ENCODE measurements at places on chromosomes 12 and 14. TPM values are rescaled to one million over a fixed set of nuclear protein-coding genes. Genes with fewer than 3 reads are reported as not detected.

- peaks cover 24% of the 10 kb centered on the region for H3K4me1 ChIP-seq
- no peak overlapping the region for H3K27ac ChIP-seq
- DNase-seq, result no peak
- peaks cover 47% of the 10 kb centered on the region for H3K27me3 ChIP-seq
Observed at GRCh38 chr14:21073921-21074320, 3.8 kb downstream of the ARHGEF40 start.

DNA sequence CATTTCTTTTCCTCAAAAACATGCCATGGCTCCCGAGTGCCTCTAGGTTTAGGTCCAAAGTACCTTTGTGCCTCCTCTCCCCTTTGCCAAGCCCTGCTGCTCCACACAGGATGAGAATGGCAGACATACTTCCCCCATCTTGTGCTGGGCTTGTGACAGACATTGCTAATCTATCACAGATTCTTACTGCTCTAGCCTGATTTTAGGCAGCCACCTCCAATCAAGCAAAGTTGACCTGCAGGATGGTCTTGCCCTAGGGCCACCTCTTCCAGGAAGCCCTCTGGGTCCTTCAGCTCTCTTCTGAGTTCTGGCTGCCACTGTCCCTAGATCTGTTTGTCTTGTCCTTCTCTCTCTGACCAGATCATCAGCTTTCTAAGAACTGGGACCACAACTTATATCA lies 20.5 kb downstream of the FOXN4 start:
- peaks cover 24% of the 10 kb centered on the region for H3K27me3 ChIP-seq
- no peaks in the 10 kb centered on the region for H3K36me3 ChIP-seq
- no peak overlapping the region for H3K4me3 ChIP-seq
- H3K4me1 ChIP-seq, result no peaks in the 10 kb centered on the region

Gene HNF1A
- not detected for total RNA-seq

GRCh38 chr12:98399532-98399931 lies 115.9 kb upstream of the TMPO start:
- no peaks in the 10 kb centered on the region for H3K36me3 ChIP-seq
- no peaks in the 10 kb centered on the region for H3K27me3 ChIP-seq
- DNase-seq, result peak; percentile 52
- peak overlapping the region; percentile 50 for H3K27ac ChIP-seq
- H3K4me3 ChIP-seq, result peak overlapping the region; percentile 49

Gene RAPGEF3
- total RNA-seq, result 1.8 TPM

Gene POTEM
- total RNA-seq, result not detected

Gene BCL2L14
- total RNA-seq, result 1.2 TPM

Measured in activated T-helper 2 cell treated with anti-CD3 and anti-CD28 coated beads, Interferon-gamma antibody, Interleukin-2, Interleukin-4, amounts not matched to agents 10 μg/mL and 5 μg/mL and 100 μg/mL, durations not matched to agents 14 hours and 24 hours and 36 hours (primary cell).